Left ventricle myocardium inferior (tissue), 1 donor: ENCODE measurements at places on chromosomes 13 and 19. TPM values are rescaled to one million over a fixed set of nuclear protein-coding genes. Genes with fewer than 3 reads are reported as not detected.

ZNF221 gene
- 3.7 TPM for total RNA-seq

ZNF285 gene
- total RNA-seq, result 5.4 TPM

CLC gene
- not detected for total RNA-seq

LRRC63 gene
- total RNA-seq, result not detected

NCR1 gene
- 0.30 TPM for total RNA-seq

ZNF780A gene
- 10.3 TPM for total RNA-seq

ZC3H4 gene
- 22.1 TPM for total RNA-seq

MAST3 gene
- 4.6 TPM for total RNA-seq

PDX1 gene
- not detected for total RNA-seq

POGLUT2 gene
- 3.4 TPM for total RNA-seq

C19orf25 gene
- 16.1 TPM for total RNA-seq

FXYD7 gene
- total RNA-seq, result not detected

PPM1N gene
- total RNA-seq, result 0.19 TPM

ZNF560 gene
- total RNA-seq, result 0.16 TPM

MYO16 gene
- total RNA-seq, result 1.7 TPM

IGFLR1 gene
- total RNA-seq, result 4.9 TPM

FGF21 gene
- total RNA-seq, result not detected
